ENCODE measurements at places on chromosomes 4 and X. TPM values are rescaled to one million over a fixed set of nuclear protein-coding genes. Genes with fewer than 3 reads are reported as not detected.
A peak's percentile ranks its signal among the peaks of the same experiment; 100 is the strongest.

The TCEAL6 gene
- total RNA-seq: not detected

The NELFA gene
- total RNA-seq: 10.1 TPM

The TRAM1L1 gene
- total RNA-seq: not detected

The FAM236A gene
- total RNA-seq: not detected

The WFS1 gene
- total RNA-seq: 12.8 TPM

The SCD5 gene
- total RNA-seq: 1.9 TPM

The DACH2 gene
- total RNA-seq: 0.23 TPM

GRCh38 chrX:30488092-30488491, 89.5 kb downstream of the TASL start:
- H3K36me3 ChIP-seq: no peaks in the 10 kb centered on the region
- H3K27ac ChIP-seq: no peak overlapping the region
- no peaks in the 10 kb centered on the region for H3K4me1 ChIP-seq
- no peaks in the 10 kb centered on the region for H3K27me3 ChIP-seq

- no peaks in the 10 kb centered on the region for H3K36me3 ChIP-seq
- H3K4me3 ChIP-seq: no peak overlapping the region
- H3K27me3 ChIP-seq: no peaks in the 10 kb centered on the region
- H3K27ac ChIP-seq: no peak overlapping the region
- no peaks in the 10 kb centered on the region for H3K4me1 ChIP-seq
- no peak for DNase-seq
Measured at GRCh38 chr4:107658400-107659336, 61.4 kb downstream of the PAPSS1 start.

GRCh38 chr4:15325987-15326386, 101.8 kb upstream of the C1QTNF7 start:
- no peaks in the 10 kb centered on the region for H3K4me1 ChIP-seq
- DNase-seq: no peak
- no peaks in the 10 kb centered on the region for H3K27me3 ChIP-seq
- H3K27ac ChIP-seq: no peak overlapping the region
- H3K4me3 ChIP-seq: no peak overlapping the region

GRCh38 chr4:41857226-41857641, 78.0 kb upstream of the TMEM33 start:
- H3K36me3 ChIP-seq: no peaks in the 10 kb centered on the region
- no peak overlapping the region for H3K4me3 ChIP-seq
- H3K27me3 ChIP-seq: no peaks in the 10 kb centered on the region
- no peak for DNase-seq
- H3K4me1 ChIP-seq: no peaks in the 10 kb centered on the region
- H3K27ac ChIP-seq: no peak overlapping the region

DNA sequence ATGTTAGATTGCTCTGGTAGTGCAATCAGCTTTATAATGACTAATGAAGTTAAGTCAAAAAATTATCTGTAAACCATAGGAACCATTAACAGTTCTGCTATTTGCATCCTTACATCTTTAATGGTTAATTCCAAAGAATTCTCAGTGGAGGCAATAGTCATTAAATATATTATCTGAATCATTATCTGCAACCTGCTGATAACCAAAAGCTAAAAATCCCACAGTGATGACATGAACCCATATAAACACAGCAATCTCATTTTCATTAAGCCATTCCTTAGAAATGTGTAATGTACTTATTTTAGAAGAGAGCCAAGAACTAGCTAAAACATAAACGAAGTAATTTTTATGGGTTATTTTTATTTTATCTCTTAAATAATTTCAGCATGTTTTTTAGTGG, 60.2 kb downstream of the MAGEB16 start:
- no peaks in the 10 kb centered on the region for H3K27me3 ChIP-seq
- no peak overlapping the region for H3K27ac ChIP-seq
- no peak overlapping the region for H3K4me3 ChIP-seq

DNA sequence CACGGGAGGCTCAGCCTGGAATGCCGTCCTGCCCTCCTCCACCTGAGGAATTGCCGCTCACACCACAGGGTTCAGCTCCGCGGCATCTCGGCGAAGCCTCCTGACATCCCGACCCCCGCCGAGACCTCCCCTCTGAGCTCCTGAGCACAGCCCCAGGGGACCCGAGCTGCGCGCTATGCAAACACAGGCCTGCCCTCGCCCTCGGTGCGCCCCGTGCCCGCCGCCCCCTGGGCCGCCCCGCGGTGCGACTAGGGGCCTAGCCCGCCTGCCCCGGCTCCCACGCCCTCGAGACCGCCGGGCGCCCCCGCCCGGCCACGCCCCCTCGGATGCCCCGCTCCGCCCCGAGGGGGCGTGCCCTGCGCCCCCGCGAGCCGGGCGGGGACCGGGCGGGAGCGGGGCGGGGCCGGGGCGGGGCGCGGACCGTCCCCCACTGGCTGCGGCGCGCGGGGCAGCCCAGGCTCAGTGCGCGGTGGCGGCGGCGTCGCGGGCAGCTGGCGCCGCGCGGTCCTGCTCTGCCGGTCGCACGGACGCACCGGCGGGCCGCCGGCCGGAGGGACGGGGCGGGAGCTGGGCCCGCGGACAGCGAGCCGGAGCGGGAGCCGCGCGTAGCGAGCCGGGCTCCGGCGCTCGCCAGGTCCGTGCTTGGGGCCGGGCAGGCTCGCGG, at the start of gene FGFR3:
Gene FGFR3 (plus strand): TSS at position 462 of the 664 bp plus-strand sequence. CDS start 642 bp downstream, outside the sequence.
- peak within 1 kb of the TSS; percentile 73 for H3K27ac ChIP-seq
- H3K36me3 ChIP-seq: no peaks in the 10 kb centered on the region
- DNase-seq: peak; percentile 70
- no peaks in the 10 kb centered on the region for H3K27me3 ChIP-seq
- H3K4me3 ChIP-seq: peak within 1 kb of the TSS; percentile 94

DNA sequence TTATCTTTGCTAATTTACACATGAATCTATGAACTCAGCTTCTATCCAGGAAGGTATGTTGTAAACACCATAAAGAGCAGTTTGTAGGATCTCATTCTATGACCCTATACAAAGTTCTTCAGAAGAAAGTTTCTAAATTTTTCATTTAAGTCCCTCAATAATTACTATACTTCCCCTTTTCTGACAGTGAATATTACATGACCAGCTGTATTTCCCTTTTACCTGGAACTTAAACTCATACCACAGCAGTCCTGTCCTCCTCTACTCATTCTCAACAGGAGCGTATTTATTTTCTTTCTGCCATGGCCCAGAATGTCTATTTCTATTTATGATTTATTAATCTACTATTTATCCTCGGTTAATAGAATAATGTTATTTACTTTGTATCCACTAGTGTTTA, 15.8 kb downstream of the RASGEF1B start:
- no peak for DNase-seq
- H3K4me1 ChIP-seq: no peaks in the 10 kb centered on the region
- H3K27ac ChIP-seq: no peak overlapping the region
- no peak overlapping the region for H3K4me3 ChIP-seq

DNA sequence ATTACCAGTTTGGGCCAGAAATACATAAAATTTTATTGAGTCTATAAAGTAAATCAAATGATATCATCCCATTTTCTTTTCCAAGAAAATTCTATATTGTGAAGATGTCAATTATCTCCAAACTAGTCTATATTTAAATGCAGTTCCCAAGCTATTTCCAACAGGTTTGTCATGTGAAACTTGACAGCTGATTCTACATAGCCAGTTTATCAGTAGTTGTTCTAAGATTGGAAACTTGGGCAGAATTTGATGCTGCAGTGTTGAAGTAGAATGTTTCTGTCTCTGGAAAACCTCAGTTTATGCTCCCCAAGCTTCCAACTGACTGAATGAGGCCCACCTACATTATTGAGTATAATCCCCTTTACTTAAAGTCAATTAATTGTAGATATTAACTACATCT, 994.1 kb downstream of the PCDH7 start:
- H3K27me3 ChIP-seq: no peaks in the 10 kb centered on the region
- no peaks in the 10 kb centered on the region for H3K36me3 ChIP-seq
- no peaks in the 10 kb centered on the region for H3K4me1 ChIP-seq
- H3K27ac ChIP-seq: no peak overlapping the region
- no peak for DNase-seq

- H3K27ac ChIP-seq: no peak overlapping the region
- DNase-seq: no peak
- no peaks in the 10 kb centered on the region for H3K36me3 ChIP-seq
- H3K27me3 ChIP-seq: no peaks in the 10 kb centered on the region
- no peak overlapping the region for H3K4me3 ChIP-seq
Measured at GRCh38 chr4:24322995-24323394, 261.4 kb downstream of the DHX15 start.

GRCh38 chrX:134636851-134637250, 21.4 kb downstream of the PLAC1 start:
- no peak overlapping the region for H3K27ac ChIP-seq
- no peak for DNase-seq
- no peak overlapping the region for H3K4me3 ChIP-seq
- no peaks in the 10 kb centered on the region for H3K27me3 ChIP-seq
- no peaks in the 10 kb centered on the region for H3K36me3 ChIP-seq
- no peaks in the 10 kb centered on the region for H3K4me1 ChIP-seq

DNA sequence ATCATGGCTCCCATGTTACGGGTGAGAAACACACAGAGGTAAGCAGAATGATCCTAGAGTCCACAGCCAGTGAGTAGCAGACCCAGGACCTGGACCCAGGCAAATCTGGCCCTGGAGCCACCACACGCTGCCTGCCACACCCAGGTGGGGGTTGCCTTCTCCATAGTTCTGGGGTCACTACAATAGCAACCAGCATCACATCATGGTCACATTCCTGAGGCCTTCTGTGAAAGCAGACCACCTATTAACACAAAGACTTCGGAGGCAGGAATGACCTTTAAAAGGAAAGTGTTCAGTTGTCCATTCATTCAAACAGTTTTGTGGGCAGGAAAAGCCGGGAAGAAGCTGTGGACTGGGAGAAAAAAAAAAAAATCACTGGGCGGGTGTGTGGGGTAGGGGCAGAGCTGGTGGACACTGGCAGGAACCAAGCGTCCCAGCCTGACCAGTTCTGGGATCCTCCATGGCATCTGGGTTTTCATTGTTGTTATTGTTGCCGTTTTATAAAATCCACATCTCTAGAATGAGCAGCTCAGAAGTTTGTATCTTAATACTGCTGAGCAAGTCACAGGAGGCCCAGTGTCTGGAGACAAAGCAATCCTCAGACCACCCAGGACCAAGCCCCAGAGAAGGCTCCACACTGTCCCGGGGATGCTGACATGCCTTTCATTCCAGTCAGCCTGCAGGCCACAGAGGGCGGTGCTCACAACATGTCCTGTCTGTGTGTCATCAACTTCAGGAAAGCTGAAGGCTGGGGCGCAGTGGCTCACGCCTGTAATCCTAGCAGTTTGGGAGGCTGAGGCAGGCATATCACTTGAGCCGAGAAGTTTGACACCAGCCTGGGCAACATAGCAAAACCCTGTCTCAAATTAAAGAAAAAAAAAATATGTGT, 67.0 kb downstream of the SEL1L3 start:
- no peak overlapping the region for H3K27ac ChIP-seq
- no peak for DNase-seq
- H3K27me3 ChIP-seq: no peaks in the 10 kb centered on the region
- no peaks in the 10 kb centered on the region for H3K36me3 ChIP-seq
- H3K4me1 ChIP-seq: peaks cover 12% of the 10 kb centered on the region

DNA sequence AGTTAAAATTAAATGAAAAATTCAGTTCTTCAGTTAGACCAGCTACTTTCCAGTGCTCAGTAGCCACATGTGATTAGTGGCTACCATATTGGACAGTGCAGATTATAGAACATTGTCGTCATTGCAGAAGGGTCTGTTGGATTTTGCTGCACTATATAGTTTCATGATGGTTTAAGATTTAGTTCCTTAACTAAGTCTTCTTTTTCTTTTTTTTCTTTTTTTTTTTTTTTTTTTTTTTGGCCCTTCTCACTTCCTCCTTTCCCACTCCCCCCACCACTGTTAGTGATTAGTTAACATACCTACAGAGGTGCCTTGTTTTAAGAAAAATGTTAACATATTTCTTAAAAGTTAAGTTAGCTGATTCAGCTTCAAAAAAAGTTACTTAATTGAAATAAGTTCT, 9.0 kb downstream of the RAB9A start:
- no peaks in the 10 kb centered on the region for H3K36me3 ChIP-seq
- no peak for DNase-seq
- H3K4me1 ChIP-seq: peaks cover 6% of the 10 kb centered on the region
- H3K27me3 ChIP-seq: no peaks in the 10 kb centered on the region
- no peak overlapping the region for H3K27ac ChIP-seq

DNA sequence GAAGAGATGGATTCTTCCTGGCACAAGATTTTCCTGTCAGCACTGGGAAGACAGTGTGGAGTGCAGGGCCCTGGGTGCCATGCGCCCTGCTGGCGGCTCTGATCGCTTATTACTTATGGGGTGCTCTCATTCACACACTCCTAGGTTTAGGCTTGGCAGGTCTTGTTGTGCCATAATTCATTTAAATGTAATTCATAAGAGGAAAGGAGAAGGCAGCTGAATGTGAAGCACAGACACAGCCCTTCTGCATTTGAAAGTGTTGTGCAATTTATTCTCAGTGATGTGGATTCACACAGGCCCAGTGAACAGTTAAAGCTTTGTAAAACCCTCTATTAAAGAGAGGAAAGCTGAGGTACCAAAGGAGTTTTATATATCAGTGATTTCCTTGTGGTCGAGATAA, 249.7 kb downstream of the C4orf33 start:
- DNase-seq: no peak
- H3K27ac ChIP-seq: no peak overlapping the region
- no peak overlapping the region for H3K4me3 ChIP-seq
- H3K4me1 ChIP-seq: peaks cover 3% of the 10 kb centered on the region

- no peak overlapping the region for H3K4me3 ChIP-seq
- H3K27me3 ChIP-seq: no peaks in the 10 kb centered on the region
- H3K27ac ChIP-seq: no peak overlapping the region
- no peaks in the 10 kb centered on the region for H3K4me1 ChIP-seq
Measured at GRCh38 chrX:66110112-66110511, 53.9 kb upstream of the HEPH start.

DNA sequence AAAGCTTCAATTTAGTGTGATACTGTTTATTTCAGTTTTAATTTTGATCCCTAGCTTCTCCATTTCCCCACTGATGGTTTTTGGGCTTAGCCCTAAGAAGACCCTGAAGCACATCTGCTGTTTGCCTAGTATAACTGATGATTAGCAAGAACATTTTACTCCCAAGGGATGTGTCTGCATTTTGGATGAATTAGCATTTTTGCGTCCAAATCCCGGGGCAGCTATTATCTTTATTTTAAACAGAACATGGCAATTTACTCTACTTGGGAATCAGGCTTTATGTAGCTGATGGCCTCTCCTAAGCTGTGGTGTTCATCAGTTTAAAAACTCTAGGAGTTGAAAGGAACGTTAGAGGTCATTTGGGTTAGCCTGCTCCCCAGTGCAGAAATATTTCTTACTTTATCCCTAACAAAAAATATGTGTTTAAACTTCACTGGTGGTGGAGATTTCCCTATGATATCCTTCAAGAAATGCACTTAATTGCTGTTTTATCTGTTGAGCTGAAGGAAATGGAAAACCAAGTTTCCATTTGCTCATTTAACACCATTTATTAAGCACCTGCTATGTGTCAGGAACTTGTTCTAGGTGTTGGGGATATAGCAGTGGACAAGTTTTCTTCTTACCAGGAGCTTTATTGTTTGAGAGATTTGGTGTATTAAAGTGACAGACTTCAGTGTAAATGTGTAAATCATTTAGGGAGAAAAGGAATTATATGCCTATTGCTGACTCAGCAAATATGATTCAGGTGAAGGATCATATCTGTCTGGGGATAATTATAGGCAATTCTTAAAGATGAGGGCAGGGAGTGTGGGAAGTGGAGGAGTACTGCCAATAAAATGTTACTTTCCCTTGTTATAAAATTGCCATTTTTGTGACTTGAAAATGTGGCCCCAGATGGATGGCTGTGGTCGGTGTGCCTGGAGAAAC, 3.4 kb downstream of the SEPTIN11 start:
- H3K27ac ChIP-seq: no peak overlapping the region
- peaks cover 25% of the 10 kb centered on the region for H3K4me1 ChIP-seq
- H3K27me3 ChIP-seq: no peaks in the 10 kb centered on the region
- H3K4me3 ChIP-seq: no peak overlapping the region

- no peaks in the 10 kb centered on the region for H3K27me3 ChIP-seq
- peaks cover 17% of the 10 kb centered on the region for H3K4me1 ChIP-seq
- peak overlapping the region; percentile 11 for H3K4me3 ChIP-seq
- no peaks in the 10 kb centered on the region for H3K36me3 ChIP-seq
- no peak for DNase-seq
- peak overlapping the region; percentile 53 for H3K27ac ChIP-seq
Measured at GRCh38 chrX:129777218-129778030, 2.3 kb upstream of the SASH3 start.

All from liver (tissue), 10 donors.